ENCODE measurements at places on chromosomes 6 and 20.

- DNase-seq: no peak
Observed at GRCh38 chr6:32983964-32984621, 15.7 kb downstream of the BRD2 start.

DNA sequence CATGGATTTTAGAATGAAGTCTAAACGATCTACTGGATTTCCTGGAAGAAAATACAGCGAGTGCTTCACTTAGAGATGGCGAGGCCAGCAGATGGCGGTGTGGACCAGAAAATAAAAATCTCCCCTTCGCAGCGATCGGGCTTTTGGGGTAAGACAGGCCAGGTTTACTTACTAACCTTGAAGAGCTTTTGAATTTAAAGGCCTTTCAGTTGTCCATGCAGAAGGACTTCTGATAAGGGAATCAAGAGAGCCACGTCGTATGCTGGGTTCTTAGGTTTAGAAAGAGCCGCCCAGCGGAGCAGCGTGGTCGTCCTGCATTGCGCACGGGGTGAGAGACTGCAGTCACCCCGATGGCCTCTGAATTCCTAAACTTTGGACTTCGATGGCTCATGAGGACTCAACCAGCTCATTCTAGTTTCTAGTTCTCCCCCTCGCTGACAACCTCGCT lies 125.2 kb upstream of the RALGAPA2 start:
- DNase-seq: no peak

DNA sequence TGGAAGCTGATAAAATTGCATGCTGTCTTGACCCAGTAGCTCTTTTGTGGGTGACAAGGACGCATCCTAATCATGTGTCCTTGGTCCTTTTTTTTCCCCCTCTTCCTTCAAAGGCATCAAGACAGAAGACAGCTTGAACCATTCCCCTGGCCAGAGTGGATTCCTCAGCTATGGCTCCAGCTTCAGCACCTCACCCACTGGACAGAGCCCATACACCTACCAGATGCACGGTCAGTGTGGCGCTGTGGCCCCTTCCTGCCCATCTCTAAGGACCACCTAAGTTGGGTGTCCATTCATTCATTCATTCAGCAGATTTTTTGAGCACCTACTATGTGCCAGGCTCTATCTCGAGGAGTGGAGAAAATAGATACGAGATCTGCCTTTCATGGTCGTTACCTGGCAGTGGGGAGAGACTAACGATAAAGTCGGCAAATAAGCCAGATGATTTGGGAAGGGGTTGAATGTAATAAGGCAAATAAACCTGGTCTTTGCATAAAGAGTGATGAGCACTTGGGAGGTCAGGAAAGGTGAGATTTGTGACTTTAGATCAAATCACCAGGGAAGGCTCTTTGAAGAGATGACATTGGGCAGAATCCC lies 121.5 kb downstream of the EYA2 start:
- no peak for DNase-seq

GRCh38 chr6:26383624-26384417 lies 913 bp downstream of the BTN2A2 start:
- DNase-seq: no peak

- DNase-seq: no peak
Observed at GRCh38 chr6:158744986-158745430, 74.2 kb downstream of the EZR start.

DNA sequence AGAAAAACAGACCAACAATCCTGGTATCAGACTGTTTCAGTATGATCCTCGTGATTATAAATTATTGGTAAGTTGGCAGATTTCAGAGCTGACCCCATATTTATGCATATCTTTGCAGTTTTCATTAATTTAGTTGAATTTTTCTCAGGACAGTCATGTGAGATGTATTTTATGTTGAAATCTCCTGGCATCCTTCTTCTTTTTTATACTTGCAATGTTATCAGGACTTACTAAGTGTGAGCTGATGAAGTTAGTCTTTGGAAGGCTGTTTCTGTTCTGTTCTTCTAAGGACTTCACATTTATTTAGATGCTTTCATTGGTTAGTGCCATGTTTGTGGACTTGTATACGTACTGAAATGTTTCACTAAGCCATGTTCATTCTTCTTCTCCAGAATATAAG lies 17.2 kb downstream of the SMPDL3A start:
- no peak for DNase-seq

- DNase-seq: no peak
Observed at GRCh38 chr6:106145144-106145543, 59.0 kb downstream of the PRDM1 start.

DNA sequence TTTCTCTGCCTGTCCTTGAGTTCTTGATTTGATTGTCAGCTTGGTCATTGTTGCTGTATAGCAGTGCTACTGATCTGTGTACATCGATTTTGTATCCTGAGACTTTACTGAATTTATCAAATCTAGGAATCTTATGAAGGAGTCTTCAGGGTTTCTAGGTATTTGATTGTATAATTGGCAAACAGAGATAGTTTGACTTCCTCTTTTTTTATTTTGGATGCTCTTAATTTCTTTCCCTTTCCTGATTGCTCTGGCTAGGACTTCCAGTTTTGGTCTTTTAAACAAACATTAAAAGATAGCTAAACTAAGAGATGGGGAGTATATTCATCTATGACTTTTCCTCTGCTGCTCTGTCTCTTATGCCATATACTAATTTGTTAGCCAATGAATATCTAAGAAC lies 62.4 kb downstream of the NCOA7 start:
- DNase-seq: no peak

GRCh38 chr6:101811108-101811507 lies 417.6 kb downstream of the GRIK2 start:
- DNase-seq: no peak

DNA sequence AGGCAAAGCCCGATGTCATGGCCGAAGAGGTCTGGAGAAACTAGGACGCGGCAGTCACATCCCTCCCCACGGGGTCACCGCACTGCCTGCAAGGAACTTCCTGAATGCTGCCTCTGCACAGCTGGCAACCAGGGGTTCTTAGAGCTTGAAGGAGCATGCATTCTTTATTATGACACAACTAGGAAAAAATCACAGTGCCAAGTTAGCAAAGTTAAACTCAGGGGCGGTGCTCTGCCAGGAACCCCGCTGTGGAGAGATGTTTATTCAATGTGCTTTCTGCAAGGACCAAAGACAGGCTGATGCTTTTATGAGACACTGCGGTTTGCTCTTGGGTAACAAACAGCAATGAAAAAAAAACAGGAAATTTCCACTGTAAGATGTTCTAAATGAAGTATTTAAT lies 287.3 kb upstream of the FOXQ1 start:
- no peak for DNase-seq

GRCh38 chr6:78810146-78810545 lies 57.2 kb upstream of the IRAK1BP1 start:
- DNase-seq: no peak

- no peak for DNase-seq
Observed at GRCh38 chr6:168734523-168734922, 293.5 kb downstream of the SMOC2 start.

DNA sequence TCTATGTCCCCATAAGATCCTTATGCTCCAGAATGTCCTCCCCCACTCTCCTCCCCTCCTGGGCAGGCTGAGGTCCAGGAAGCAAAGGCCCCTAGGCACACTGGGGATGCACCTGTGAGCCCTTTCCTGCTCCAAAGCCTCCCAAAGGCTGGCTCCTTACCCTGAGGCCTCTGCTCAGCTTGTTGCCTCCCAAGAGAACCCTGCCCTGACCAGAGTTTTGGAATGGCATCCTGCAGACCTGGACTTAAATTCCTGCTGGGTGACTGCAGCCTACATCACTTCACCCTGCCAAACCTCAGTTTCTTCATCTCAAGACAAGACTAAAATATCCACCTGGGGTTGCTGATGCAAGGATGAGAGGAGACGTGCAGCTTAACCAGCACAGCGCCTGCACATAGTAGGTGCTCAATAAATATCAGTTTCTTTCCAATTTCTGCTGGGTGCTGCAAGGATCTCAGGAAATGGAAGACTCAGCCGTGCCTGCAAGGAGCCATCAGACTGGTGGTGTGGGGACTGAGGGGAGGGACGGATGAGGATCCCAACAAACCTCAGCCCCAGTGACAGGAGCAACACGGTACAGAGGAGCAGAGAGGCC lies 2.1 kb upstream of the LBP start:
- no peak for DNase-seq

GRCh38 chr6:73309785-73310502 lies 44.1 kb downstream of the DPPA5 start:
- DNase-seq: peak; percentile 29

- DNase-seq: no peak
Observed at GRCh38 chr6:139577124-139577762, 202.8 kb upstream of the CITED2 start.

GRCh38 chr6:89205819-89206218 lies 11.3 kb downstream of the GABRR1 start:
- no peak for DNase-seq

Measured in stimulated activated CD8-positive, alpha-beta memory T cell treated with anti-CD3 and anti-CD28 coated beads, Interleukin-12 subunit alpha, Interleukin-12 subunit beta, amount 100 ng/mL, for 4 hours (primary cell).